PC-9 (cell line): ENCODE measurements at places on chromosomes 6 and 20. TPM values are rescaled to one million over a fixed set of nuclear protein-coding genes. Genes with fewer than 3 reads are reported as not detected.

GRCh38 chr6:109297406-109298110 is 84.7 kb downstream of the CD164 start:
- no peak overlapping the region for H3K4me3 ChIP-seq
- no peaks in the 10 kb centered on the region for H3K27me3 ChIP-seq
- no peak for DNase-seq
- peaks cover 31% of the 10 kb centered on the region for H3K4me1 ChIP-seq
- no peak overlapping the region for H3K27ac ChIP-seq

Gene PAX1
- not detected in 2 replicates for total RNA-seq

DNA sequence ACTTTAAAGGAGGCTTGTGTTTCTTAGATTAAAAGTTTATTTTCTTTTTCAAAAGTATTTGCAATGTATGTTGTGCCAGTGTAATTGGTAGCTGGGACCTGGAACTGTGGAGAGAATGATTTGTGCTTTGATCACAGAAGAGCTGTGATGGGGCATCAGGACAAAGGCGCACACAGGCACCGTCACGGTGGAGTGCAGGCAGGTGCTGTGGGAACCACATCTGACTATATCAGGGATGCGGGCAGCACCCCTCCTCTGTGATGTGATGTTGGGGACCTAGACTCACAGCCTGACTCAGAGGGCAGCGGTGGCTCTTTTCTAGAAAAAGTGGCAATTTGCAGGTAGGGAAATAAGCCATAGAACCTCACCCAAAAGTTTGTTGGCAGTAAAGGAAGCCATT is 34.5 kb downstream of the SYTL3 start:
- no peaks in the 10 kb centered on the region for H3K36me3 ChIP-seq
- peak overlapping the region; percentile 45; the same call in 1 of the 2 replicates for H3K27ac ChIP-seq
- peaks cover 60% of the 10 kb centered on the region for H3K4me1 ChIP-seq
- no peak overlapping the region for H3K4me3 ChIP-seq

DNA sequence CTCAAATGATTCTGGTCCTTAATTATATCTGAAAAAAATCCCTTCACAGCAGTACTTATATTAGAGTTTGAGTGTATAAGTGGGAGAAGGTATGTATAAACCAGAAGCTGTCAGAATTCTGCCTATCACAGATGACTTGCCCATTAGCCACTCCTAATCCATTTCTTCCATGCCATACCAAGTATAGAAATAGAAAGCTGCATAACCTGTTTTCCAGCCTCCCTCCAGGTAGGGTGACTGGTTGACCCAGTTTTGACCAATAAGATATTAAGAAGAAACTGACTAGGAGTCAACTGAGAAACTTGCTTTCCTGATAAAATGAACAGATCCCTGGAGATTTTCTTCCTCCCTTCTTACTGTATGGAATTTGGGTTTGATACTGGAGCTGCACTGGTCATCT is 112.2 kb upstream of the GRIK2 start:
- H3K4me3 ChIP-seq: no peak overlapping the region
- no peaks in the 10 kb centered on the region for H3K27me3 ChIP-seq
- no peaks in the 10 kb centered on the region for H3K36me3 ChIP-seq
- peak; percentile 4 for DNase-seq
- no peak overlapping the region for H3K27ac ChIP-seq
- H3K4me1 ChIP-seq: peaks cover 14% of the 10 kb centered on the region

GRCh38 chr6:30325873-30326525 is 728 bp upstream of the TRIM39 start:
- H3K36me3 ChIP-seq: peaks cover 17% of the 10 kb centered on the region
- peaks cover 20% of the 10 kb centered on the region for H3K4me1 ChIP-seq
- H3K4me3 ChIP-seq: peak overlapping the region; percentile 91
- H3K27me3 ChIP-seq: no peaks in the 10 kb centered on the region

DNA sequence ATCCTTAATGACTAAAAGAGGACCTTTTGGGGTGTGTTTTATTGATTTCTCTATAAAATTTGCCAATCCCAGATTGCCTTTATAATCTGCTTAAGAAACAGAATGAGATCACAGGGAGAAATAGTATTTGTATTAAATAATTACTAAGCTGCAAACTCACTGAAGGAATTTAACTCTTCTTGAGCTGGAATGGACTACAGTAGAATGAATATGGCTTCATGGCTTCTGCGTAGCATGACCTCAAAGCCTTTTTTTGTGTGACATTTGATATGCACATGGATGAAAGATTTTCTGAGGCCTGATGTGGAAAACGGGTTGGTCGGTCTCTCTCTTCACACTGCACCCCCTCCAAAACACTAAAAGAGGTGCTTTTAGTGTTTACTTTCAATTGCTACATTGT is 115.9 kb downstream of the QKI start:
- H3K27me3 ChIP-seq: no peaks in the 10 kb centered on the region
- no peaks in the 10 kb centered on the region for H3K36me3 ChIP-seq
- no peak overlapping the region for H3K27ac ChIP-seq
- H3K4me1 ChIP-seq: peaks cover 20% of the 10 kb centered on the region

- H3K27me3 ChIP-seq: no peaks in the 10 kb centered on the region
- no peak overlapping the region for H3K27ac ChIP-seq
- H3K36me3 ChIP-seq: peaks cover 26% of the 10 kb centered on the region
- no peak overlapping the region for H3K4me3 ChIP-seq
Observed at GRCh38 chr20:5596401-5597193, 153.6 kb upstream of the SHLD1 start.

DNA sequence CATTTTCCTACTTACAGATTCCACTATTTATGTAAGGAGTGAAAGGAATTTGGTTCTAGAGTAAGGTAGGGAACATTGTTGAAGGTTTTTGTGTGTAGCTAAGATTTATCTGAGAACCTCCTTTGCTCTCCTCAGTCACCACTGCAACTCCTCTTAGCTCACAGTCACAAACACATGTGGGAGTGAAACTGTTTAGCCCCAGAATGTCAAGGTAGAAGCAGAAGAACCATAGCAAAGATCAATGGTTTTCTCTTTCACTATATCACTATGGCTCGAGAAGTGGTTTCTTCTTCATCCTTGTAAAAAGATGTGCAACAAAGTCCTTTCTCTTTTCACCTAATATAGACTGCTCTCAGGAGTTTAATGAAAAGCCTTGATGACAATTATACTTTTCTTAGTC is 6.5 kb upstream of the DEFB112 start:
- H3K27ac ChIP-seq: no peak overlapping the region
- no peaks in the 10 kb centered on the region for H3K36me3 ChIP-seq
- DNase-seq: no peak
- H3K4me3 ChIP-seq: no peak overlapping the region
- H3K4me1 ChIP-seq: no peaks in the 10 kb centered on the region

Gene SLC22A7
- not detected in 2 replicates for total RNA-seq

DNA sequence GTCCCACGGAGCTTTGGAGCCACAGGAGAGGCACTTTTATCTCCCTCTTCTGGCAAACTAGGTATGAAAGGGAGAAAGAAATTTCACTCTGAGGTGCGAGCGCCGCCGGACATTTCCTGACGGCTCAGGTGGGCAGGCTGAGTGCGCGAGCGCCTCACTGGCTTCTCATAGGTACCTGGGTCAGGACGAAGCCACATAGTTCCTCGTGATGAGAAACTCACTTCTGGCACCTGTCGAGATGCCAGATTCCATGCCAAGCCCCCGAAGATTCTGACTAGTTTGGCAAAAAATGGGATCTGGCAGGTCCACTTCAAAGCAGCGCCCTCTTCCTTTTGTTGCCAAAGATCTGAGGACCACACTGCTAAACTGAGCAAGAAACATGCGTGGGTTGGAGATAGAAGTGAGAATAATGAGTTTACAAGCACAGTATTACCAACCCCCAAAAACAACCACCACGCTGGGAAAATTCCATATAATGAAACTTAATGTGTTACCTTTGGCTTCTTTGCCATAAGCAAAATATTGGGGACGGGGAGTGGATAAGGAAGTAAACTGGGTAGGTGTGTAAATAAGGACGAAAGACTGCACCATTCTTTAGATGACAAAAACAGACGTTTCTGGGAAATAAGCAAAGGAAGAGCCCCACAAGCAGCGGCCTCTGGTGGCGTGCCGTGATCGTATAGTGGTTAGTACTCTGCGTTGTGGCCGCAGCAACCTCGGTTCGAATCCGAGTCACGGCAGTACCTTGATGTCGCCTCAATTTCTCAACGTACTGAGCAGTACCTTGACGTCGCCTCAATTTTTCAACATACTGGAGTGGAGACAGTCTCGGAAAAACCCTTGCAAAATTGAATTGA is 89.8 kb upstream of the PRSS16 start:
- peak; percentile 68 for DNase-seq
- no peaks in the 10 kb centered on the region for H3K36me3 ChIP-seq
- peak overlapping the region; percentile 57 for H3K27ac ChIP-seq
- H3K27me3 ChIP-seq: no peaks in the 10 kb centered on the region
- H3K4me3 ChIP-seq: peak overlapping the region; percentile 72

Gene SPATA25
- 5.2 and 6.3 TPM in 2 replicates for total RNA-seq

DNA sequence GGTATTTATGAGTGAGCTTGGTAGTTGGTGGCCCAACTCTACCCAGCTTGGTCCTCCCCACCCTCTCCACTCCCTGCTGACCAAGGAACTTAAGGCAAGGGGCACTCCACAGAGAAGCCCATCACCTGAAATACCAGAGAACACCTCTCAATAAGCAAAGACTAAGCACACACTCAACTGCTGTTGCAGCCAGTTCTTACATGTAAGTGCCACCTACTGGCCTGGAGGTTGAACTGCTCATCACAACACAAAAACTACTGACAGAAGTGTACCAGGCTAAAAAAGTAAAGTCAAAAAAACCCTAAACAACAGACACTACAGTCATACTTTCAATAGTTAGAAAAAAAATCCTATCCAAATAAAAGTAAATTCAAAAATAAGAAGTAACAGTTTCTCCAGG is 146.2 kb downstream of the FAM83B start:
- H3K4me3 ChIP-seq: no peak overlapping the region
- H3K4me1 ChIP-seq: no peaks in the 10 kb centered on the region
- no peak for DNase-seq
- no peaks in the 10 kb centered on the region for H3K27me3 ChIP-seq

DNA sequence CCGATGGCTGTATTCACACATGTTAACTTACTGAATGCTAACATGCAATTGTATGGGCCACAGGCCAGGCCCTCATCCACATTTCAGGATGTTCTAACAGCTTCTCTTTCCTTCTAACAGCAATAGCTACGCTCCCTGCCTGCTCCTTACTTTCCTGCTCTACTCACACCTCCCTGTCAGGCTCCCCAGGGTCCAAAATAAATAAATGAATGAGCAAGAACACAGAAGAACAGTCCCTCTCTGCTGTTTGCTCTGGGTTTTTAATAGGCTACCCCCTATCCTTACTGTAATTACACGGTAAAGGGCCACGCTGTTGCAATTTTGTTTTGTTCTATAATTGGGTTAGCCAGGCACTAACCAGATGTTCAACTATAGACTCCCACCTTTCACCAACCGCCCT is 135.6 kb downstream of the GMDS start:
- no peaks in the 10 kb centered on the region for H3K4me1 ChIP-seq
- H3K27me3 ChIP-seq: no peaks in the 10 kb centered on the region
- H3K36me3 ChIP-seq: no peaks in the 10 kb centered on the region

Gene ENPP1
- 3.0 and 4.1 TPM in 2 replicates for total RNA-seq
